ENCODE measurements at places on chromosomes 11 and 22. TPM values are rescaled to one million over a fixed set of nuclear protein-coding genes. Genes with fewer than 3 reads are reported as not detected.

Gene RIMBP3B
- total RNA-seq: 0.29 TPM

Gene DEPDC5
- total RNA-seq: 5.3 TPM

Gene ASCL2
- 0.08 TPM for total RNA-seq

Gene CLP1
- total RNA-seq: 28.2 TPM

Gene OR2AT4
- not detected for total RNA-seq

Gene TESMIN
- total RNA-seq: 5.1 TPM

Gene SLC22A6
- not detected for total RNA-seq

Gene SMIM35
- not detected for total RNA-seq

Gene SORL1
- 1.4 TPM for total RNA-seq

Gene FADS3
- 87.8 TPM for total RNA-seq

Gene SCGB1D2
- not detected for total RNA-seq

Gene OR2AG1
- total RNA-seq: not detected

Gene SAA1
- total RNA-seq: 3.3 TPM

Gene PARVG
- total RNA-seq: not detected

Gene OR51B4
- not detected for total RNA-seq

Gene SYCE3
- 0.22 TPM for total RNA-seq

Gene C1QTNF5
- not detected for total RNA-seq

Gene OR5AR1
- not detected for total RNA-seq

Gene IGSF22
- not detected for total RNA-seq

Gene PHLDB1
- 10.0 TPM for total RNA-seq

Gene C11orf54
- 11.8 TPM for total RNA-seq

Gene KRTAP5-7
- not detected for total RNA-seq

Gene CCDC89
- total RNA-seq: not detected

Gene KIRREL3
- 10.5 TPM for total RNA-seq

Gene GP1BB
- 2.6 TPM for total RNA-seq

Gene TBRG1
- 15.9 TPM for total RNA-seq

Gene TRIM51G
- not detected for total RNA-seq

Gene MPPED2
- total RNA-seq: not detected

Gene TH
- total RNA-seq: 0.06 TPM

Gene GGT5
- total RNA-seq: 5.1 TPM

Gene APOL2
- 65.8 TPM for total RNA-seq
